ENCODE measurements at places on chromosomes 7 and 10.

DNA sequence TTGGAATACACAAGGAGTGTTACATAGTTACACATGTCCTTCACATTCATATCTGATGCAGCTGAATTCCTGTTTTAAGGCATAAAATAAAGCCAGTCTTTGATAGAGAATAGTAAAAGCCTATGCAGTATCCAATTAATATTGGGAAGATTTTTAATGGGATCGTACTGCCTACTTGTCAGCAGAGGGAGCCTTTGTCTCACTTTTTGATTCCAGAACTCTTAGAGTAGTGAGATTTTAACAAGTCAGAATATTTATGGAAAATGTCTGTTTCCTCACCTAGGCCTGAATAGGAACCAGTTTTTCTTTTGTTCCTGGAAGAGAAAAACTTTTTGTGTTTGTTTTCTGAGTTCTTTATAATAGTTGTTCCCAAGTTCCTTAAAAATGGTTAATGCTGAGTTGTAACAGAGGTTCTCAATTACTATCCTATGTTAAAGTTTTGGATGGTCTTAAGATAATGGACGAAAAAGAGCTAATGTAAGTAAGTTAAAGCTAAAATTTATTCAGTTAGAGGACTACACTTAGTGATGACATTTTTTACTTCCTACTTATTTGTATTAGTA lies 114.0 kb downstream of the BBS9 start:
- DNase-seq: peak; percentile 49

- DNase-seq: no peak
Measured at GRCh38 chr7:47574482-47575329, 7.2 kb downstream of the TNS3 start.

- DNase-seq: no peak
Measured at GRCh38 chr7:127413326-127413725, 20.8 kb upstream of the ZNF800 start.

- DNase-seq: no peak
Measured at GRCh38 chr10:133200621-133201031, 29.4 kb upstream of the UTF1 start.

DNA sequence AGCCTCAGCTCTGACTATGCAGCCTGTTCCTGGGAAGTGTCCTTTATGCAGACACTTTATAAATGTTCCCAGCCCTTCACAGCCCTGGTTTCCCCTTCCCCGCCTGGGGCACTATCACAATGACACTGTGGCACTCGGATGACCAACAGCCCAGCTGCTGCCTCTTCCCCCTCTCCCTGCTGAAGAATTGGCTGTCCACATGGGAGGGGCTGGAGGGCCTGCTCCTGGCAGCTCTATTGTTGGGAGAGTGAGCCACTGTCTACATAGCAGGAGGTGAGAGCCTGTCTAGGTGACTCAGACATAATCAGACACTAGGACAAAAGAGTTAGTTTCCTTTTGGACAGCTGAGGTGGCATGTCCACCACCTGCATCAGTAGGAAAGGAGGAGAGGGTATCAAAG lies 437.5 kb downstream of the PLXNA4 start:
- DNase-seq: no peak

DNA sequence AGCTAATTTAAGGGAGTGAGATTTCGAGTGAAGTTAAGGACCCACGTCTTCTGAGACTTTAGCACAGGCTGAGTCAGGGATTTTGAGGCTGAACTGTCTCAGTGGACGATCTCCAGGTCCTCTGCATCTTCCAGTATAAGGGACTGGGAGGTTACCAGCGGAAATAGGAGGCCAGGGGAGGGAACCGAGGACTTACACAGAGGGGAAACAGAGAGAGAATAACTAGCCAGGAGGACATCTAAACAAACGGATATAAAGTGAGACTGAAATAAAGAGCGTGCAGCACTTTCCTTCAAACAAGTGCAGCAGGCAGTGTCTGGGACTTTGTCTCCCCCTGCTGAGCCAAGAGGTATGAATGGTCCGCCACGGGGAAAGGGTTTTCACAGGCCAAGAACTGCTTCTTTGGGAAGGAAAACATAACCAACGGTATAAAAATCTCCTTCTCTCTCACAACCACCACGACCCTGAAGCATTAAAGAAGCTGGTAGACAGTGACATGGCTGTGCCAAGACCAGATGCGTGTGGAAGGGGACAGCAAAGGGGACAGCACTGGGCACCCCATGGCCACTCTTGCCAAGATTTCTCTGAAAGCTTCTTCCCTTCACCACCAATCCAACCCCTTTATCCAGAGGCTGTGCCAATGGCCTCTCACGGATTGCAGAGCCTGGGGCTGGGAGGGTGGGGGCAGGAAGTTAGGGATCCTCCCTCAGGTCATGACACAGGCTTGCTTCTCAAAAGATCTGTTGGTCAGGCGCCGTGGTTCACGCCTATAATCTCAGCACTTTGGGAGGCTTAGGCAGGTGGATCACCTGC lies 72.0 kb downstream of the SLC37A3 start:
- peak; percentile 60 for DNase-seq

- no peak for DNase-seq
Measured at GRCh38 chr10:116694243-116694926, 48.0 kb downstream of the HSPA12A start.

- DNase-seq: peak; percentile 82
Measured at GRCh38 chr7:13908667-13909397, 80.6 kb downstream of the ETV1 start.

Data from NCI-H146 (cell line).